A549 (cell line): ENCODE measurements at places on chromosomes 16 and 17.

GRCh38 chr17:1491443-1492248 is 840 bp downstream of the MYO1C start:
- DNase-seq, result no peak

DNA sequence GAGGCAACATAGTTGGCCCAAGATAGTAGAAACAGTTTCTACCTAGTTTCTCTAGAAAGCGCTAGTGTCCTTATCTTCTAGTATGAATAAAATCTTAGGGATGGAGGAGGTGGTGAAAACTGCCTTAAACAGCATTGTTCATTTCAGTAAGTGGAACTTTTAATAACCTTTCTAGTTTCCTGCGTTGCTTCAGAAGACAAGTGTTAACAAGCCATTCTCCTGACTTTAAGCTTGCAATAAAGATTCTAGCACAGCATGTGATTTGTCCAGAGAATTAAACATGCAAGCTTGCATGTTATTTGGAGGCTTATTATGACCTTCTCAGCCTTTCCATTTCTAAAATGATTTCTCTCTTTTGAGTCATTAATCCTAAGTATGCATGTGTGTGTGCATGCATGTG is 72.3 kb downstream of the TANGO6 start:
- no peak for DNase-seq

DNA sequence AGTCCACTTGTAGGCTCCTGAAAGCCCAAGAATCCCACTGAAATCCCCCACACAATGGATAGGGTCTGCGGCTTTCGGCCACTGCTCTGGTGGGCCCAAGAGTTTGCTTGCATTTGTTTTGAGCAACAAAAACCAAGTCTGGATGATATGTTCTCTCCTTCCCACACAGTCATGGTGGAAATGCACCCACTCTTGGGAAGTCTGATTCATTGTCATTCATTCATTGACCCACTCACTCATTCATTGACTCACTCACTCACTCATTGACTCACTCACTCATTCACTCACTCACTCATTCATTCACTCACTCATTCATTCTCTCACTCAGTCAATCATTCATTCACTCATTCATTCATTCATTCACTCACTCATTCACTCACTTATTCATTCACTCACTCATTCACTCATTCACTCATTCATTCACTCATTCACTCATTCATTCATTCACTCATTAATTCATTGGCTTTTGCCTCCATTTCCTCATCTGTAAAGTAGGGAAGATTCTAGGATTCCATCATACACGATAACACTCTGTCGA is 2.2 kb upstream of the CA5A start:
- no peak for DNase-seq

DNA sequence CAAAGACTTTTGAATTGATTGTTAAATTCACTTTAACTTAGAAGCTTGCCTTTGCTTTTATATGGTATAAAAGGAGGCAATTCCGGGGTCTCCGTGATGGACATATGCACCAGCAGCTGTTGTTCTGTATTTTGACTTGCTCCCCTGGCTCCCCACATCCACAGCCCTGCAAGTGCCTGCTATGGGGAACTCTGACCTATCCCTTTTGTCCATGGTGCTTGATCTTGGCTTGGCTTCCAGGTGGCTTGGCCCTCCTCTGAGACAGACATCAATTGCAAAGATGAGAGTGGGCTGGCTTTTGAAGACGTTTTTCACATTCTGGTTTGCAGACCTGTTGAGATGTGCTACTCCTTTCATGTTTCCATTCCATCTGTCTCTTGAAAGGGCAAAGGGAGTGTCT is 26.9 kb downstream of the TOM1L1 start:
- no peak for DNase-seq

DNA sequence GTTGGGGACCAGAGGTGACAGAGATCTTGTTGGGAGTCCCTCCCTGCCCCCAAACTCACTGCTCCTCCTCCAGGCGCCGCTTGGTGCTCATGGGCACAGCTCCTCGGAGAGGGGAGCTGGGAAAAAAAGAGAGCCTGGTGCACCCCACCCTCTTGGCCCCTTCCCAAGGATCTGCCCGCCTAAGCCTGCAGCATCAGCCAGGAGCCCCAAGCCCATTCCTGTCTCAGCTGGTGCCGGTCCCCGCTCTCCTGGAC is 400 bp downstream of the HCFC1R1 start:
- DNase-seq, result no peak

- no peak for DNase-seq
Observed at GRCh38 chr16:80725566-80726162, 78.7 kb downstream of the CDYL2 start.

DNA sequence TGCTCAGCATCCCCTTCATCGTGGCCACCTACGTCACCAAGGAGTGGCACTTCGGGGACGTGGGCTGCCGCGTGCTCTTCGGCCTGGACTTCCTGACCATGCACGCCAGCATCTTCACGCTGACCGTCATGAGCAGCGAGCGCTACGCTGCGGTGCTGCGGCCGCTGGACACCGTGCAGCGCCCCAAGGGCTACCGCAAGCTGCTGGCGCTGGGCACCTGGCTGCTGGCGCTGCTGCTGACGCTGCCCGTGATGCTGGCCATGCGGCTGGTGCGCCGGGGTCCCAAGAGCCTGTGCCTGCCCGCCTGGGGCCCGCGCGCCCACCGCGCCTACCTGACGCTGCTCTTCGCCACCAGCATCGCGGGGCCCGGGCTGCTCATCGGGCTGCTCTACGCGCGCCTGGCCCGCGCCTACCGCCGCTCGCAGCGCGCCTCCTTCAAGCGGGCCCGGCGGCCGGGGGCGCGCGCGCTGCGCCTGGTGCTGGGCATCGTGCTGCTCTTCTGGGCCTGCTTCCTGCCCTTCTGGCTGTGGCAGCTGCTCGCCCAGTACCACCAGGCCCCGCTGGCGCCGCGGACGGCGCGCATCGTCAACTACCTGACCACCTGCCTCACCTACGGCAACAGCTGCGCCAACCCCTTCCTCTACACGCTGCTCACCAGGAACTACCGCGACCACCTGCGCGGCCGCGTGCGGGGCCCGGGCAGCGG is 3.2 kb downstream of the UTS2R start:
- no peak for DNase-seq

DNA sequence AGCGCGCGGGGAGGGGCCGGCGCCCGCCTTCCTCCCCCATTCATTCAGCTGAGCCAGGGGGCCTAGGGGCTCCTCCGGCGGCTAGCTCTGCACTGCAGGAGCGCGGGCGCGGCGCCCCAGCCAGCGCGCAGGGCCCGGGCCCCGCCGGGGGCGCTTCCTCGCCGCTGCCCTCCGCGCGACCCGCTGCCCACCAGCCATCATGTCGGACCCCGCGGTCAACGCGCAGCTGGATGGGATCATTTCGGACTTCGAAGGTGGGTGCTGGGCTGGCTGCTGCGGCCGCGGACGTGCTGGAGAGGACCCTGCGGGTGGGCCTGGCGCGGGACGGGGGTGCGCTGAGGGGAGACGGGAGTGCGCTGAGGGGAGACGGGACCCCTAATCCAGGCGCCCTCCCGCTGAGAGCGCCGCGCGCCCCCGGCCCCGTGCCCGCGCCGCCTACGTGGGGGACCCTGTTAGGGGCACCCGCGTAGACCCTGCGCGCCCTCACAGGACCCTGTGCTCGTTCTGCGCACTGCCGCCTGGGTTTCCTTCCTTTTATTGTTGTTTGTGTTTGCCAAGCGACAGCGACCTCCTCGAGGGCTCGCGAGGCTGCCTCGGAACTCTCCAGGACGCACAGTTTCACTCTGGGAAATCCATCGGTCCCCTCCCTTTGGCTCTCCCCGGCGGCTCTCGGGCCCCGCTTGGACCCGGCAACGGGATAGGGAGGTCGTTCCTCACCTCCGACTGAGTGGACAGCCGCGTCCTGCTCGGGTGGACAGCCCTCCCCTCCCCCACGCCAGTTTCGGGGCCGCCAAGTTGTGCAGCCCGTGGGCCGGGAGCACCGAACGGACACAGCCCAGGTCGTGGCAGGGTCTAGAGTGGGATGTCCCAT is 232.8 kb downstream of the SEC14L1 start:
- DNase-seq, result no peak

DNA sequence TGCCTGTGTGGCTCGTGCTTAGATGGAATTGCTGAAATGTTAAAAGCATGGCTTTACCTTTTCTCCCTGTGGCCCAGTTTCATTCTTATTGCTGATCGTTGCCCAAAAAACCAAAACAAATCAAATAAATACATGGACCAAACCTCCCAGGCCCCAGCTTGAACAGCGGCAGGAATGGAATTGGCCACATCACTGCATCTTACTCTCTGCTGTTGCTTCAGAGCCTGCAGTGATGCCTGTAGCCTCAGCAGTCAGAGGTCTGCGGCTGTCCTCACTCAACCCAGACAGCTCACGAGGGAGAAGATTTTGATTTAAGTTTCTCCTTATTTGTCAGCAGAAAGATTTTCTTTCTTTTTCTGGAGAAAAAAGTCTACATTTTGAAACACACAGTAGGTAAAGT is 91.5 kb downstream of the NPIPB11 start:
- no peak for DNase-seq

GRCh38 chr17:61217878-61218437 is 181.7 kb upstream of the TBX2 start:
- DNase-seq, result no peak

DNA sequence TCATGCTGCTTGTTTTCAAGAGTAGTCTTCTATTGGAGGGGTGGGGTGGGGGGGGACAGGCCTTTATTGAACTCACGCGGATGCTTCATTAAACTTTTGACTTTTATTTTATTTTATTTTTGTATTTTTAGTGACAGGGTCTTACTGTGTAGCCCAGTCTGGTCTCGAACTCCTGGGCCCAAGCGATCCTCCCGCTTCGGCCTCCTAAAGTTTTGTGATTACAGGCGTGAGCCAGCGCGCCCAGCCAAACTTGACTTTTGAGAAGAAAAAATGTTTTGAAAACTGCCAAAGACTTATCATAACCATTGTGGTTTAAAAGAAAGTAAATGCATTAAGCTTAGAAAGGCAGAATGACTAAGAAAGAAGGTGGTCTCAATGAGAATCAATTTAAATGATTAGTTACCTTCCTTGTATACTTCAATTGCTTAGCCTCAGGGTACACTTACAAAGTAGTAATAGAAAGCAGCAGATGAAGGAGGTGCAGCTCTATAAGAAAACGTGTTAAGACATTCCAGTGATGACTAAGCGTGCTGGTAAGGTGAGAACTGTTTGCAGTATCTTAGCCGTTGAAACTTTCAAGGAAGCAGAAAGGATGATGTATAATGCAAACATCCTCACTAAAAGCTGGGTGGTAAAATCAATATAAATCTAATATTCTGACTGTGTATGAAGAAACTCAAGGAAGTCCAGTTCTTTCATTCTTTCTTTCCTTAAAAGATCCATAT is 1.2 kb downstream of the AP2B1 start:
- peak; percentile 93 for DNase-seq

DNA sequence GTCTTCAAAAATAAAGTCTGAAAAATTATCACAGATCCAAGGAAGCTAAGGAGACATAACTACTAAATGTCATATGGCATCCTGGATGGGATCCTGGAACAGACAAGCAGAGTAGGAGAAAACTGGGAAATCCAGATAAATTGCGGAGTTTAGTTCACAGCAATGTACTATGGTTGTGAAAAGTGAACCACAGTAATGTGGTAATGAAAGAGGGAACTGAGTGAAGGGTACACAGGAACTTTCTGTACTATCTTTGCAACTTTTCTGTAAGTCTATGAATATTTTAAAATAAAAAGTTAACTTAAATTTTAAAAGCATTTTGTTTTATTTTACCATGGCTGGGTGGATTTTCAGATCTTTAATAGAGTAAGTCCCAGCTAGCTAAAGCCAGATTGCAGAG is 16.3 kb downstream of the SLFN12L start:
- no peak for DNase-seq

- DNase-seq, result no peak
Observed at GRCh38 chr17:1779571-1780131, 17.8 kb downstream of the SERPINF1 start.

DNA sequence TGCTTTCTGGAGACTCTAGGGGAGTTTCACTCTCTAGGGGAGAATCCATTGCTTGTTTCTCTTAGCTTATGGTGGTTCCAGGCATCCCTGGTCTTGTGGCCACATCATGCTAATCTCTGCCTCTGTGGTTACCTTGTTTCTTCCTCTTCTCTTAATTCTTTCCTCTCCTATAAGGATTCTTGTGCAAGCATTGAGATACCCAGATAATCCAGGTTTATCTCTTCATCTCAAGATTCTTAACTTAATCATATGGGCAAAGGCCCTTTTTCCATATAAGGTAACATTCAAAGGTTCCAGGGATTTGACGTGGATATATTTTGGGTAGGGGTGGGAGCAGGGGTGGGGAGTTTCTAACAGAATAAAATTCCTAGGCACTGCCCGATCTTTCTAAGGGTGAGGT is 32.6 kb downstream of the FAM20A start:
- no peak for DNase-seq

DNA sequence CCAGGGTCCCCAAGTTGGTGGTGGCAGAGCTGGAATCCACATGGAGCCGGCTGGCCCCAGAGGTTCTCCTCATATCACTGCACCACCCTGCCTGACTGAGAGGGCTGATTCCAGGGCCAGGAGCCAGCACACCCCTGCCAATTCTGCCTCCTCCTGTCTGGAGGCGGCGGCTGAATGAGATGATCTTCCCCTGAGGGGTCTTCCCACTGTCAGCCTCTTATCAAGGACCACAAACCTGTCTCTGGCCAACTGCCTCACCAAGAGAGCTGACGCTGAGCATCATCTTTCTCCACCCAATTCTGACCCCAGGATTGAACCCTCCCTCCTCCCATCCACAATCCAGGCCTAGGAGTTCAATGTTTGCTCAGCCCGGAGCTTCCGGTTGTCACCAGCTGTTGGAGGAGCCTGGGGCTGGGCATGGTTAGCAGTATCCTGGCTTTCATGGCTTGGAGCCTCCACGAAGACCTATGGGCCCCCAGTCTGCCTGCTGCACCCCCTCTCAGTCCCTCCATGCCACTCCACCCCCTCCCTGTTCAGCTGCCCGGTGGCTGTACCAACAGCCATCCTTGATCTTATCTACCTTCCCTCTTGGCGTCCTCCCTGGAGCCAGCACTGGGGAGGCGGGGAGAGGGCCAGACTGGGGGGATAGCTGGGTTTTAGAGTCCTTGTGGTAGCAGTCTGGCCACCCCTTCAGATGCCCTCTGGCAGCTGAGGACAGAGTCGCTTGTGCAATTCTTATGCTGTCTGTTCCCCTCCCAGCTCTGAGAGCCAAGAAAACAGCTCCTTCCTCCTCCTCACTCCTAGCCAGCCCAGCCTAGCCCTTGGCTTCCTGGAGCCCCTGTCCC is 25.6 kb downstream of the ABCC3 start:
- peak; percentile 82 for DNase-seq

- no peak for DNase-seq
Observed at GRCh38 chr17:57441270-57441600, 184.9 kb downstream of the MSI2 start.

GRCh38 chr17:16415031-16415924 is at the start of gene TRPV2:
TSS of gene TRPV2 (plus strand) at chr17:16415571. CDS start at chr17:16417669, 2,098 bp downstream.
- peak; percentile 55 for DNase-seq

- no peak for DNase-seq
Observed at GRCh38 chr17:40015998-40016985, 1.1 kb downstream of the CSF3 start.

GRCh38 chr17:980406-981291 is 1.1 kb upstream of the NXN start:
- DNase-seq, result peak; percentile 77

- no peak for DNase-seq
Observed at GRCh38 chr17:10622617-10623485, 34.3 kb downstream of the MYH3 start.
